ENCODE measurements at places on chromosomes 2 and 18.

- DNase-seq, result no peak
Observed at GRCh38 chr2:74313497-74313896, 29.7 kb downstream of the SLC4A5 start.

GRCh38 chr2:218540015-218540414 is 28.1 kb downstream of the USP37 start:
- DNase-seq, result no peak

GRCh38 chr2:119126650-119127049 is 31.9 kb downstream of the C1QL2 start:
- DNase-seq, result no peak

- DNase-seq, result peak; percentile 46
Observed at GRCh38 chr2:134679745-134680144, 39.1 kb downstream of the TMEM163 start.

DNA sequence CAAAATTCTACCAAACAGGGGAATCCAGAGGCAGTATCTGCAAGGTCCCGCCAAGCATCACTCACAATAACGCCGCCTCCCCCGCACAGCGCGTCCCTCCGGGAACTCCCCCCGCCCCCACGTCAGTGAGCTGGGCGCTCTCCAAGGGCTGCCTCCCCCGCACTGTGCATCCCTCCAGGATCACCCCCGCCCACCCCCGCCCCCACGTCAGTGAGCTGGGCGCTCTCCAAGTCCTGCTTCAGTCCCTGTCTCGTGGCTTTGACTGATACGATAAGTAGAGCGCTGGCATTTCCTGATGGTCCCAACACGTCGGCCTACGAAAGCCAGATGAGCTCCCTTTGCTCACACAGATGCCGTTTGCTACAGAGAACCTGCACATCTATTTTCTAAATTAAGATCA is 130.7 kb upstream of the TPO start:
- peak; percentile 12 for DNase-seq

GRCh38 chr2:69742322-69742952 is 503 bp downstream of the ANXA4 start:
- peak; percentile 22 for DNase-seq

GRCh38 chr2:236691799-236692167 is 122.2 kb downstream of the ACKR3 start:
- DNase-seq, result no peak

DNA sequence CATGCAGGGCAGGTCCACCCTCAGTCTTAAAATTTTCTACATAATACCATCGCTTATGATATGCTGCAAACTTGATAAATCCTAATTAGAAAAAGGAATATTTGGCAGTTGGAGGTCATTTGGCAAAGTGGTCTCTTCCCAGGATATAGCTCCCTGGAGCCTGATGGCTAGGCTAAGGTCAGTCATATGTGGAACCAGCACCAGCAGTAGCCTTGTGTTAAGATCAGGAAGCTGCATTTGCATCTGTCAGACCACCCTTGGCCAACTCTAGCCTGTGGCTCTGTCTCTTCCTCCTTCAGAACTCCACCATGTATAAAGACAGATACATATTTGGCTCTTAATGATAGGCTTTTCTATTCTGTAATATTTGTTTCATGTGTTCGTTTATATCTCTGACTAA is 5.4 kb upstream of the HK2 start:
- no peak for DNase-seq

Measured in tongue (tissue), 3 donors.